Hippocampal formation (tissue), 2 donors: ENCODE measurements at places on chromosomes 12 and 14.

DNA sequence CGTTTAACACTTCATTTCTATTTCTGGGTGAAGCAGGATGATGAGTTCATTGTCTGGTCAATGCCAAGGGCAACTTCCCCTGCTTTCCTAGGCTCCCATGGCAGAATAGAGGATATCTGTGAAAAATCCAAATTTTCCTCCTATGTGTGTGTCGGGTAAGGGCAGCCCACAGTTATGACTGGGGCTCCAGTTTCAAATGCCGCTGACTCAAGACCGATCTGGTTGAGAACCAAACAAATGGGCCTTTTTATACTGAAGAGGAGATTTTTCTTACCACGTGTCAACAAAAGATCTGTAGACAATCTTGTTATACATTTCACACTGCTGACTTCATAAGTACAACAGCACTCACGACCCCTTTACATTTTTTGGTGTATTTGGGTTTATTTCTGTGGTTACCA lies 120.8 kb downstream of the CHST11 start:
- no peak for DNase-seq

GRCh38 chr14:63392236-63392635 lies 73.5 kb upstream of the GPHB5 start:
- DNase-seq: no peak

- DNase-seq: no peak
Measured at GRCh38 chr14:24076302-24076601, 4.9 kb downstream of the CPNE6 start.

- no peak for DNase-seq
Measured at GRCh38 chr14:52473557-52473956, 78.7 kb downstream of the TXNDC16 start.

- DNase-seq: no peak
Measured at GRCh38 chr14:26867171-26867757, 269.4 kb upstream of the NOVA1 start.
